ENCODE measurements at places on chromosomes 6 and 20.

GRCh38 chr6:133546098-133546497 lies 304.9 kb downstream of the EYA4 start:
- no peak for DNase-seq

- peak; percentile 44 for DNase-seq
Observed at GRCh38 chr6:684831-685636, 7.9 kb downstream of the EXOC2 start.

GRCh38 chr6:160734627-160735026 lies 32.6 kb downstream of the PLG start:
- no peak for DNase-seq

DNA sequence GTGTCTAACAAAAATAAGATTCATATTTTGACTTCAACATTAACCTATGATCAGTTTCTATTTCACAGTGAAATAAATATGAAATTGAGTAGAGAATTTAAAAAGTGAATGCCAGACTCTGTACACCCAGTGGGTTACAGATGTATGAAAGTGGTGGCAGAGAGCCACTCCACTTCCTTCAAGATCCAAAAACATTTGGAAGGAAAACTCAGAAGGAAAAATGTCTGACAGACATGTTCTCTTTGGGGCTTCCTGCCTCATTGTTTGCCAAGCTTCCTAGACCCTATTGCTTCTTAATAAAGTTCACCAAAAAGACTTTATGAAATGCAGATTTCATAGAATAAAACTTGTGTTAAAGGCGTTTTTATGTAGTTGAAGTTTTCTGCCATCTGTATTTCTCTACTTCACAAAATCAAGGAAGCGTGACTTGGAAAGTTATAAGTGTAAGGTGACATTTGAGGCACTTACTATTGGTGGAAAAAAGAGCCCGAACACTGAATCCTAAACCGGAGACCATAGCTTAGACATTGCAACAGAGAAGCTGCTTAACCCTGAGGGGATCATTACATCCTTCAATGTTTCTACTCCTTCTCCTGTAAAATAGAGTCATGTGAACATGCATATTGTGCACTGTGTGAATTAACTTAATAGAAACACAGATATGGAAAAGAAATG lies 12.8 kb downstream of the HMGCLL1 start:
- no peak for DNase-seq

DNA sequence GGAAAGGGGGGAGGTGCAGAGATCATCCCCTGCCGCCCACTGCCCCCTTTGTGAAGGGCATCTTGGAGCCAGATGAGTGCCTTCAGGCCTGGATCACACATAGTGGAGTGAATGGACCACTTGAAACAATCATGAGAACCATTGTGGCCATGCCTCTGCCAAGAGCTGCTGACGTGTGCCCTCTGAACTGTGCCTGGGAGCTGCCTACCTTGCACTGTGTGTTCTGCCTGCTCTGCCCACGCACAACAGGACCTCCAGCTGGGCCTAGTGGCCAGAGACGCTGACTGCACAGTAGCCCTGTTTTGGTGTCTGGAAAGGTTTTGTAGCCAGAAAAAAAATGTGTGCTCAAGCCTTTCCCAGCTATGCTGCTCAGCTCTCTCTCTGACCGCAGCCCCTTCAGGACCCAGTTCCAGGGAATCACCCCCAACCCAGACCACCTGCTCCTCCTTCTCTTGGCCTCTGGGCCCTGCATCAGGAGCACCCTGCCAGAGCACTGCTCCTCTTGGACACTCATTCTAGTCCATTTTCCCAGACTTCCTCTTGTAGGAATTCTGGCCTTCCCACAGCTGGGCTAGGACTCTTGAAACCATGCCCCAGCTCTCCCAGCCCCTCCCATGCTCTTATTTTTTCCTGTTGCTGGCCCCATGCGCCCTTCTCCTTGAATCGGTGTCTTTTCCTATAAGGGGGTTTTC lies 1.6 kb upstream of the ADIG start:
- DNase-seq = no peak

- peak; percentile 39 for DNase-seq
Observed at GRCh38 chr20:63829603-63829944, 1.5 kb downstream of the ZBTB46 start.

DNA sequence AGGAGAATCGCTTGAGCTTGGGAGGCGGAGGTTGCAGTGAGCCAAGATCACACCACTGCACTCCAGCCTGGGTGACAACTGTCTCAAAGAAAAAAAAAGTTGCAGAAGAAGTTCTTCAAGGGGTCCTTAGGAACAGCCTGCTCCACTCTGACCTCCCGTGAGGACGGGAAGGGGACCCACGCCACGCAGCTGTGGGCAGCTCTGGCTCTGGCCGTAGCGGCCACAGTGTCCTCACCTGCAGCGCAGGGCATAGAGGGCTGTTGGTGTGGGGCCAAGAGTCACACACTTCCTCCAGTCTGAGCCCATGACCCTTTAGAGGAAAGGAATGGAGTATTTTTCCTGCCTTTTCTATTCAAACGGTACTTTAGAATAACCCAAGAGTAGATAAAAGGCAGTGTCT lies 5.4 kb downstream of the NTSR1 start:
- DNase-seq = no peak

GRCh38 chr6:116524236-116524635 lies 12.8 kb downstream of the CALHM5 start:
- no peak for DNase-seq

- DNase-seq = no peak
Observed at GRCh38 chr6:139833592-139833991, 459.1 kb upstream of the CITED2 start.

DNA sequence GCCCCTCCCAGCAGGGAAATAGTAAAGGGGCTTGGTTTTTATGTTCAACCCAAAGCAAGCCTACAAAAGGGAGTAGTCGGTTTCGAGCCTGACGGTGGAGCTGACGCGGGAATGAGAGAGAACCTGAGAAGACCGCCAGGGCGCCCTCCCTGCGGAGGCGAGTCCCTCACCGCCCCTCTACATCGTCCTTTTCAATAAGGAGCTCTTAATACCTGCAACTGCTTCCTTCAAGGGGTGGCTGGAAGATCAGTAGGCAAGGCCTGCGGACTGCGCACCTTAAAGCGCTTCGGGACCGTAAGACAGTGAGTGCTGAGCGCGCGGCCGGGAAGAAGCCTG lies 709 bp upstream of the ZNF76 start:
- DNase-seq = no peak

- DNase-seq = peak; percentile 72
Observed at GRCh38 chr6:88922775-88923548, 40.5 kb downstream of the RNGTT start.

GRCh38 chr6:25022140-25022553 lies 86.4 kb upstream of the RIPOR2 start:
- DNase-seq = peak; percentile 40

- peak; percentile 89 for DNase-seq
Observed at GRCh38 chr6:33787954-33788693, 806 bp downstream of the LEMD2 start.

- no peak for DNase-seq
Observed at GRCh38 chr6:160358225-160359119, 10.3 kb downstream of the SLC22A3 start.

DNA sequence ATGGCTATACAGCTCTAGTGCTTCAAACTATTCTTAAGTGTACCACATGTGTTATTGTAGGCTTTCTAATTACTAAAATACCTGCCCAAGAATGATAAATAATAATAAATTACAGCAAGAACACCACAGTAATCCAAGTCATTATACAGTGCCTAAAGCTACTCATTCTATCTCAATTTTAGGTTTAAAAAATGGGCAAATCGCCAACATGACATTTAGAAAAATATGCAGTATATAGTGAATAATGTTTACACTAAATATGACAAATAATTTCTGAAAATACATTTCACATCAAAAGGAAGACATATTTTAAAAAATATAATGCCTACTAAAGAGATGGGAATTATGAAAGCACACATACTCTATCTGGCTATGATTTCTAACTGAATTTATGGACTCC lies 91.8 kb downstream of the MAN1A1 start:
- DNase-seq = no peak

DNA sequence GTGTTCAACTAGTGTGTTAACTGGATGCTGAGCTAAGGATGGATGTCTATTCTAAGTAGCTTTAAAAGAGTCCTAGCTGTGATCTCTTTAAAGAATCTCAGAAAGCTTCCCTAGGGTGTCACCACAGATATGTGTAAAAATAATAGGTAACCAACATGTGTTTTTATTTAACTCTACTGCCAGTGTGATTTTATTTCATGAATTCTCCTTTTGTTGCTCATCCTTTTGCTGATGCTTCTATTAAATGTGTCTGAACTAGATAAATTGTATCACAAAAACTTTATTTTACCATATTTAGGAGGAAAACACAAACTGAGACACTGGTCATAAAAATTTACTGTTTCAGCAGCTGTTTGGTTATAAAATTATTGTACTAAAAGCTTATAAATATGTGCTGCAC lies 809.4 kb upstream of the CITED2 start:
- DNase-seq = no peak

DNA sequence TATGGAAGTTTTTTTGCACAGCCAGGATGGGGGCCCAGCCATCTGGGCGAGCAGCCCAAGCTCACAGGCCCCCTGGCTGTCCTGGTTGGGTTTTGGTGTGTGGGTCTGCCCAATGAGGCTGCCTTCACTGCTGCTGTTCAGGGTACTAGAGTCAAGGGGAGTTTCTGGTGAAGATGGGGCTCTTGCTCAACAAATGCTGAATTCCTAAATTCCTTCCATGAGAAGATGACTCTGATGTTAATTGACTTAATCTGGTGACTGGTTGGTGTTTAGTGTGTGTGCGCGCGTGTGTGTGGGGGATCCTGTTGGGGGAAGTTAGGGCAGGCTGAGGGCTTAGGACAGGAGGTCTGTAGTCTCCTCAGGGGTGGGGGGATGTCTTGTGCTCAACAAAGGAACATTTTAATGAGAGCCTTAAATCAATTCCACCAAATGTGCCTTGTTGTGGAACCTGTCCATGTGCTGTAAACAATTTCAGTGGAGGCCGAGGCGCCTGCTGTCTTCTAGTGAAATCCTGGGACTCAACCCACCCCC lies 1.9 kb downstream of the PTK7 start:
- DNase-seq = no peak

DNA sequence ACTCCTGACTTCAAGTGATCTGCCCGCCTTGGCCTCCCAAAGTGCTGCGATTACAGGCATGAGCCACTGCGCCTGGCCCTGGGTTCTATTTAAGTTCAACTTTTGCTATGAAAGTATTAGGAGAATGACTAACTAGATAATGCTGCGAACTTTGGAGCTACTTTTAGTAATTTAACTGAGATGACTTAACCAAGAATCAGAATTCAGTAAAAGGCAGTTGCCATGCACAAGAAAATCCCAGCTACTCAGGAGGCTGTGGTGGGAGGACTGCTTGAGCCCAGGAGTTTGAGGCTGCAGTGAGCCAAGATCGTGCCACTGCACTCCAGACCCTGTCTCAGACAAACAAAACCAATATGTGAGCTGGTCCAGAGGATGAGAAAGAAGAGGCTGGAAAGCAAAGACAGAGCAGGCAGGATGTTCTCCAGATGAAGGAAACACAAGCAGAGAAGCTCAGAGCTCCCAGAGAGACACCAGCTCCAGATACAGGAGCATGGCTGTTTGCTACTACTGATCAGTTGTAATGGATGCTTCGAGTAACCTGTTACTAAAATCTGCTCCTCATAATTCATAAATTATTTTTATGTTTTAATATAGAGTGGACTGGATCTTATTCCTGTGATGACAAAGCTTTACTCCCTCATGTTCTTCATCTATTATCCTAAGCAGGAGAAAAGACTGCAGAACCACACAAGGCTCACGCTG lies 23.9 kb downstream of the ZNF217 start:
- no peak for DNase-seq

DNA sequence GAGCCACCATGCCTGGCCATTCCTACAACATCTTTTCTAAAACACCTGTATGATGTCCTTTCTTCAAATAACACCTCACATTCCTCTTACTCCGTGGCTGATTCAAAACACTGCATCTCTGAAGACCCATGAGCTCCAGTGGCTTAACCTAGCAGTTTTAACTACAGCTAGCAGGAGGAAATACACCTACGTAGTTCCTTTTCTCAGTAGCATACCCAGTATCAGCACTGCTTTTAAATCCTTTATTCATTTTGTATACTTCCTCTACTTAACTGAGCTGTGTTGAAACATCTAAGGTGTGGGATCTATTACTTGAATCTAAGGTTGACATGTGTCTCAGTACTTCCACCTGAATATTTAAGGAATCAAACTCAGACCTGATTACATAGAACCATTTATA lies 113.6 kb upstream of the CCDC28A start:
- DNase-seq = no peak

GRCh38 chr20:25592135-25592852 lies 7.0 kb upstream of the NINL start:
- DNase-seq = no peak

GRCh38 chr6:63859528-63859927 lies 223.9 kb downstream of the PHF3 start:
- no peak for DNase-seq

GRCh38 chr6:132830334-132830751 lies 16.0 kb downstream of the RPS12 start:
- DNase-seq = peak; percentile 24

GRCh38 chr6:157128235-157128775 lies 195.0 kb downstream of the TMEM242 start:
- DNase-seq = no peak

GRCh38 chr6:168737481-168737880 lies 296.5 kb downstream of the SMOC2 start:
- no peak for DNase-seq

- DNase-seq = no peak
Observed at GRCh38 chr20:33031531-33031930, at the start of gene BPIFB6. TSS of gene BPIFB6 (plus strand) at chr20:33031648. CDS start at chr20:33031648, 0 bp downstream.

DNA sequence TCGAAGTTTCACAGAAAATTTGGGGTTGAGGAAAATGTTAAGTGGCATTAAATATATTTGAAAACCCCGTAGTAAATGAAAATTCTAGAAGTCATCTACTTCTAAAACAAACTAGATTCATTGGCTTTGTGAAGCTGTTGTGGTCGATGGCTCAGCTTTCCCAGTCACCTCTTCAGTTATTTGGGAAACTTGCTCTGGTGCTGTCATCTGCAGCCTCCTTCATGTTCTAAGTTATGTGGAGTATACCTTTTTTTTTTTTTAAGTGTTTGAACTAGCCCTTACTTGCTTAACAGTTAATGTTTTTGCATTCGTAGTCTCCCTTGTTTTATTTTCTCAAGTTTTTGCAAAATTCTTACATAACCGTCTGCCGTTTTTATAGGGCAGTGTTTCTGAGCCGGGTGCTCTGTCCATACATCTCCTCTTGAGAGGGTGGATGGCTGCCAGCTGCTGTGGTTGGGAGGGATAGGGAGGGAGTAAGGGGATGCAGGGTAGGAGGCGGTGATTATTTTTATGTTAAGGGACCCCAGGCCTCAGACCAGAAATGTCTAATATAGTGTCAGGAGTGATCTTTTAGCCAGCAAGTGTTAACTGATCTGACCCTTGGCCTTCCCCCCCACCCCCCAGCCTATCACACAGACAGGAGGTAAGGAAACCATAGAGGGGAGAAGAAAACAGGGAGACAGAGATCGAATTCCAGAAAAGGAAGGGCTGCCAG lies 7.1 kb downstream of the RREB1 start:
- peak; percentile 59 for DNase-seq
